Activated effector memory CD4-positive, alpha-beta T cell treated with anti-CD3 and anti-CD28 coated beads, Interleukin-2, amount 50 U/mL, for 16 hours (primary cell): ENCODE measurements at places on chromosomes 12 and 14.

DNA sequence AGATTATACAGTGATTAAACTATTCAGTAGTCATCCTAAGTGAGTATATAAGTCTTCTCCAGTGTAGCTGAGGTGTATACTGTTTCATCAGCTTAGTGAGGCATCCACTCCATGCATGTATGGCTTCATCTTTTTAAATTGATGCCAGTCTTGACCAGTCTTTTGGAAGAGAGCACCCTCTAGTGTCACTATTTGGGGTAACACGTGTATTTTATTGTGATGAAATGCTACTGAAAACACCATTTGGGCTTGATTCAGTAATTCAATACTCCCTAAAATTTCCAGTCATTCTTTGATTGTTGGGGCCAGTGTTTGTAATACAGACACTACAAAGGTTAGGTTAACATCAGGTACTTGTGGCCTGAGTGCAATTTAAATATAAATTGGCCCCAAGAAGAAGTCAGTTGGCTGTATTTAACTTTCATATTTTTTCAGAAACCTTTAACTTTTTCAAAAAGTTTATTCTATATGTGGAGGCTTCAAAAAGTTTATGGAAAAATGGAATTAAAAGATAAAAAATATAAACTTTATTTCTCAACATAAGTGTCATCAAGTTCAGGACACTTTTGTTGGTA is 35.3 kb downstream of the MIPOL1 start:
- DNase-seq, result no peak

DNA sequence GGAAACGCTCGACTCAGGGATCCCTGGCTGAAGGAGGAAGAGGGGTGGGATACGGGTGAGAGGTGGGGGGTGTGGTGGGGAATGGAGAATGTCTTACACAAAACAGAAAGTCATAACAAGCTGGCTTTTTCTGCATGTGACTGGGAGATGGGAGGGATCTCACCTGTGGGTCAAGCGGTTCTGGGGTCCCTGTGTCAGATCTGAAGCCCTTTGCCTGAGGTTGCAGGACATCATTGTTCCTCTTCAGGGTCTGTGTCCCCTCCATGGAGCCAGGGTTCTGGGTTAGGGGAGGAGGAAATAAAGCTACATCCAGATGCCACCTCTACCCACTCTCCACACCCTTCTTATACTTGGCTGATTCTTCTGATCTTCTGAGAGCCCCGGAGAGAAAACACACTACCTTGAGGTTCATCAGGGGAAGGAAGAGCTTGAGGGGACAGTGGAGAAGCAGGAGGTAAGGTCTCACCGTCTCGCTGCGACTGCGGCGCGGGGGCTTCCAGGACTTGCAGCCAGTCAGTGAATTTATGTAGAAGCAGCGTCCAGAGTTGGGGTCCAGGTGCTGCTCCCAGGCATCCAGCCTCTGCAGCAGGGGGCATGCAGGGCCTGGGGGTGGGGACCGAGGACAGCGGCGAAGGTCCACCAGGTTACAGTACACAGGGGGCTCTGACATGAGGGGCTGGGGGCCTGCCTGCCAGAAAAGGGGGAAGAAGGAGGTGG is 2.5 kb downstream of the ARHGAP9 start:
- no peak for DNase-seq

- DNase-seq, result peak; percentile 87
These were observed 136.5 kb upstream of the AMIGO2 start for GRCh38 chr12:47216150-47216677.

DNA sequence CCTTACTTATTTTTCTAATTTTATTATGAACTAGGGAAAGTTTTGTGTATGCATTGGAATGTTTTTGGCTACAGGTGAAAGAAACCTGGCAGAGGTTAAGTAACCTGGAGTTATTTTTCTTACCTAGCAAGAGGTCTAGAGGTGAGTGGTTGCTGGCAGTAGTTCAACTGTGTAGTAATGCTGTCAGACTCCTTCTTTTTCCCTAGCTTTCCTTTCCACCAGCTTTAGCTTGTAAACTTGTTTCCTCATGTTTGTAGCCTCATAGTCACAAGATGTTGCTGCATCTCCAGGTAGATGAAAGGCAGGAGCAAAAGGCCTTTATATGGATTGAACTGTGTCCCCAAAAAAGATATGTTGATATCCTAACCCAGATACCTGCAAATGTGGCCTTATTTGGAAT is 105.1 kb upstream of the AMIGO2 start:
- no peak for DNase-seq

DNA sequence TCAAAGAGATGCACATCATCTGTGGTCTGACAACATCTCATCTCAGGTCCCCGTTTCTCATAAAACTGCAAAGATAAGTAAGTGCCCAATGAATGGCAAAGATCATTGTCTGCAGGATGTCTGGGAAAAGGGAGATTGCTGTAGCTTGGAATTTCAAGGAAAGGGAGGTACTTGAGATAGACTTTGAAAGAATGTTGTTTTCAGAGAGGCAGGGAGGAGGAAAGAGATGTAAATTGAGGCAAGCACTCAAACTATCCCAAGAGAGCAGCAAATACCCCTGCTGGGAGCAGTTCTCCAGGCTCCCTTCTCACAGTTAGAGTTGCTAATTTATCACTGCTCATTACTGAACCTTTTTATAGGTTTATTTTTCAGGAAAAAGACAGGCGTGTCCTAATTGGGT is 107.1 kb downstream of the MYRFL start:
- DNase-seq, result no peak

- DNase-seq, result no peak
These were observed 20.6 kb downstream of the GSG1 start for GRCh38 chr12:13082861-13083260.

- DNase-seq, result no peak
These were observed 126.6 kb downstream of the ADAMTS20 start for GRCh38 chr12:43425361-43425760.

DNA sequence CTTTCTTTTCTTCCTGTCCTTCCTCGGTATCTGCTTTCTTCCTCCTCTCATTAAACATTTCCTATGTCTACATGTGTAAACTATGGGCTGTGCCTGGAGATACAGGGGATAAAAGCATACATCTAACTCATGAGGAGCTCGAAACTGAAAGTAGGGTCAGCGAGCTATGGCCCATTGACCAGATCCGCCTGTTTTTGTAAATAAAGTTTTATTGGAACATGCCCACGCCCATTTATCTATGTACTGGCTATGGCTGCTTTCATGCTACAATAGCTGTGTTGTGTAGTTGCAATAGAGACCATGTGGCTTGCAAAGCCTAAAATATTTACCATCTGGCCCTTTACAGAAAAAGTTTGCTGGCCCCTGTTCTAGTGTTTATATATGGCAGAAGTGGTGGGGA is 500.8 kb upstream of the GARIN6 start:
- DNase-seq, result no peak

DNA sequence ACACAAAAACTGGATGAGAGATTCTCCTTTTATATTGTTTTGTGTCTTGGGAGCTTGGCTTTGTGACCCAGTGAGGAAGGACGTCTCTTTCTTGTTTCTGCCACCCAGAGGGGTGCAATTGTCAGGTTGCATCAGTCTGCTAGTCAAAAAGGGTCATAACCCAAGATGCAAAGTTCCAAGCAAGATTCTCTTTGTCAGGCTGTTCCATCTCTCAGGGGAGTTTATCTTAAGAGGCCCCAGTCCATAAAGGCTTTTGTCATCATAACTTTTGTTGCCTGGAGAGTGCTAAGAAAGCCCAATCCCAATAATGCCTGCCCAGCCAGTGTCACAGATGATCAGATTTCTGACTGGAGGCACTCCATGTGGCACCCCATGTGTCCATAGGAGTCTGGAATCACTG is 444.9 kb downstream of the TRHDE start:
- DNase-seq, result no peak

DNA sequence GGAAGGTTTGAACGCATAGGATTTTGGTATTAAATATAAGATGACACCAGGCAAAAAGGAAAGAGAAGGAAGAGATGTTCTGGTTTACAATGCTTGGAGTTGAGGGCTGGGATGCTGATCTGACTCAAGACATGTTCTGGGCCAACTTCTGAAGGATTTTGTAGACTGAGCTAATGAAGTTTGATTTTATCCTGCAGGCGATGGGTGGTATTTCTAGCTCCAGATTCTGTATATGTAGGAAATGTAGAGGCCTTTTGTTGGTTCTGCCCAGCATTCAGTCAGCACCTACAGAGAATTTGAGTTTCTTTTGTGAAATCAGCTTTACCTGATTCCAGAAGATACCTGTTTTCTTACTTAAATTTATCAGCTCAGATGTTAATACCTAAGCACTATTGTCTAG is 48.2 kb downstream of the VEZT start:
- no peak for DNase-seq

GRCh38 chr12:118526255-118527095 is 150.1 kb downstream of the SUDS3 start:
- no peak for DNase-seq

DNA sequence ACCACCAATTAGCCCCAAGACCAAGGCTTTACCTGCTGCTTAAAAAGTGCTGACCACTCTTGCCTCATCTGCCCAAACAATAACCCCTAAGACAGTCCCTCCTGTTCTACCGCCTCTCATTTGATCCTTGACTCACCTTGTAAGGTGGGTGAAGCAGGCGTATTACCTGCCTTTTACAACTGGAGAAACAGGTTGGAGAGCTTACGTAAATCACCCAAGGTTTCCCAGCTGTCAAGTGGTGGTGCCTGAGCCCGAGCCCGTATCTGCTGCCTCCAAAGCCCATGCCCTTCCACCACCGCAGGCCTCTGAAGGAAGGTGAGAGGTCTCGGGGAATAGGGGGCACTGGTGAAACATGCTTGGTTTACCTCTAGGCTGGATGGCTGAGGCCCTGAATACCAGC is 36.6 kb downstream of the MAX start:
- no peak for DNase-seq

DNA sequence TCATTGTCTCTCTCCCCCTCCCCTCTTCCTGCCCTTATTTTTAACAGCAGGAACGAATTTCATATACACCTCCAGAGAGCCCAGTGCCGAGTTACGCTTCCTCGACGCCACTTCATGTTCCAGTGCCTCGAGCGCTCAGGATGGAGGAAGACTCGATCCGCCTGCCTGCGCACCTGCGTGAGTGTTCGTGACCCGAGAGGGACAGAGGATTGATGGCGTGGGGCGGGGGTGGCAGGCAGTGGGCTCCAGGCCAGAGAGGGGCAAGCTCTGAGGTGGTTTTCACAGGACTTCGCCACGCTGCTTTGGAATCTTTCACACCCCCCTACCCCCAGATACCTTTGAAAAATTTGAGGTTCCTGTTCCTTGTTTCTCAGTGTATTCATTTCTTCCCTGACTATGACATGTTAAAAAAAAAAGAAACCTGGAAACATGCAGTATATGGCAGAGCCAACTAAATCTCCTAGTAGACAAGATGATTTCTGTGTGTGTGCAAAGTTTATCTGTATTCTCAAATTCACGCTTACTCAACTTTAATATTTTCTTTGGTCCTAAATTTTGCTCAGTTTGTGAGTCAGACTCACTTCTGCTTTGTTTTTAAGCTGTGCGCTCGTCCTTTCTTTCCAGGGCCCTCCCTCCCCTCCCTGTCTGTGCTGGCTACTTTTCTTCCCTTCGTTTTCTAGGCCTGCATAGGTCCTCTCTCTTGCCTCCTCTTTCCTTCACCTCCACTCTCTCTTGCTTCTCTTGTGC is 103.1 kb downstream of the ETV6 start:
- DNase-seq, result no peak

GRCh38 chr14:74549588-74549987 is 56.0 kb downstream of the ISCA2 start:
- no peak for DNase-seq

GRCh38 chr12:110906985-110907384 is 13.4 kb downstream of the MYL2 start:
- no peak for DNase-seq

GRCh38 chr12:32906399-32907165 is 10.0 kb upstream of the PKP2 start:
- DNase-seq, result no peak

- no peak for DNase-seq
These were observed 8.9 kb downstream of the FOXA1 start for GRCh38 chr14:37585971-37586796.

DNA sequence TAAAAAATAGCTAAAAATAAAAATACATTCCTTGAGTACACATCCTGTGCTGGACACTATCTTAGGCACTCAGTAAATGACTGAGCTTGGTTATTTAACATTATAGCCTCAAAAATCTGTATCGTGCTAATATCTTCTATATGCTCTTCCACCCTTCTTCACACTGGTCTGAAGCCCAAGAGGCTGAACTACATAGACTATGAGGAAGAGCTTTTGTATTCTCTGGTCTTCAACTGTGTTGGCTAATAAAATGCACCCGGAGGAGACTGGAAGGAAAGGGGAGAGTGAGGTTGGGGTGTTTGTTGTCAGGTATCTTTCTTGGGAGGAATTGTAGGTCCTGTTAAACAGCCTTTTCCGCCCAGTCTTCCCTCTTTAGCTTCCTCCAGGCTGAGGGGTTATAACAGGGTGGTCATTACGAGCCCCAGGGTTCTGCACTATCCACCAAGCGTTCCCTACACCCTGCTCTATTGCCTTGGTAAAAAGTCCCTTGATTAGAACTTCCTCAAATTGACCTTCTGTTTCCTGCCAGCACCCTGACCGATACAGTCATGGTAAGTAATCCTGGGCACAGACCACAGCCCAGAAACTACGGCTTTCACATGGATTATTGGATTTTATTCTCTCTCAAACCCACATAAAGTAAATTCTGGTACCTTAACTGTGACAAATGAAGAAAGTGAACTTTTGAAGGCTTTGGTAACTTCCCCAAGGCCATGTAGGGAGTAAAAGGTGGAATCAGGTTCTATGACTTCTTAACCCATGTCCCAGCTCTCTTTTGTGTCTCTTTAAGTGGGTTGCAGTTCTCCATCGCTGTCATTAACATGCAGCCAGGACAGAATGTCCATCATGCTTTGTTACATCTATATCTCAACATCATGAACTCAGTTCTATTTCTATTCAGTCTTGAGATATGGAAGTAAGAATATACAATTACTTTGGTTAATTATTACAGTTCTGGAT is 71.3 kb downstream of the PTHLH start:
- DNase-seq, result no peak

GRCh38 chr14:106790189-106791036 is 1264.0 kb downstream of the TMEM121 start:
- DNase-seq, result peak; percentile 89

GRCh38 chr14:34018125-34018524 is 67.3 kb upstream of the EGLN3 start:
- no peak for DNase-seq

- DNase-seq, result no peak
These were observed 4.3 kb downstream of the DEGS2 start for GRCh38 chr14:100155049-100155621.

- no peak for DNase-seq
These were observed 212.5 kb downstream of the CHST11 start for GRCh38 chr12:104669089-104669721.
